Thoracic aorta endothelial cell (primary cell): ENCODE measurements at places on chromosomes 2 and 18. TPM values are rescaled to one million over a fixed set of nuclear protein-coding genes. Genes with fewer than 3 reads are reported as not detected.

CKAP2L gene
- total RNA-seq, result 21.8 and 25.3 TPM in 2 replicates

CLEC4F gene
- not detected in 2 replicates for total RNA-seq

FAM168B gene
- 97.1 and 121 TPM in 2 replicates for total RNA-seq

ELOA2 gene
- not detected in 2 replicates for total RNA-seq

RELCH gene
- total RNA-seq, result 44.4 and 46.7 TPM in 2 replicates

VWA3B gene
- total RNA-seq, result 0.07 TPM in 1 of 2 replicates, not detected in the other

METTL21A gene
- total RNA-seq, result 14.5 and 25.7 TPM in 2 replicates

MAP3K19 gene
- not detected in 2 replicates for total RNA-seq

ERICH2 gene
- total RNA-seq, result not detected in 2 replicates

SLC9A4 gene
- total RNA-seq, result not detected in 2 replicates

GAREM1 gene
- total RNA-seq, result 1.1 and 1.9 TPM in 2 replicates

FOXD4L1 gene
- 0.13 TPM in 1 of 2 replicates, not detected in the other for total RNA-seq

CRACDL gene
- 4.1 and 12.2 TPM in 2 replicates for total RNA-seq

LOXHD1 gene
- total RNA-seq, result not detected in 2 replicates

ZNF804A gene
- total RNA-seq, result under 0.01 TPM in 2 replicates

HRH4 gene
- under 0.01 TPM in 1 of 2 replicates, not detected in the other for total RNA-seq

UGT1A5 gene
- not detected in 2 replicates for total RNA-seq

AQP12B gene
- total RNA-seq, result not detected in 2 replicates

SKA1 gene
- 35.5 and 47.7 TPM in 2 replicates for total RNA-seq

CTIF gene
- 19.4 and 22.5 TPM in 2 replicates for total RNA-seq
